Vein endothelial cell (primary cell): ENCODE measurements at places on chromosomes 16 and 17. TPM values are rescaled to one million over a fixed set of nuclear protein-coding genes. Genes with fewer than 3 reads are reported as not detected.

CCL8 gene
- 0.38 TPM in 1 of 2 replicates, not detected in the other for total RNA-seq

CACNG1 gene
- total RNA-seq: not detected in 2 replicates

CRHR1 gene
- total RNA-seq: not detected in 2 replicates

ASPHD1 gene
- 0.33 and 0.48 TPM in 2 replicates for total RNA-seq

RASL10B gene
- total RNA-seq: 0.19 and 0.33 TPM in 2 replicates
